Camera-type eye (tissue), 1 donor: ENCODE measurements at places on chromosomes 2 and 18. TPM values are rescaled to one million over a fixed set of nuclear protein-coding genes. Genes with fewer than 3 reads are reported as not detected.

The TDRD15 gene
- total RNA-seq = not detected

The PCBP1 gene
- total RNA-seq = 101 TPM

The ANO7 gene
- 1.4 TPM for total RNA-seq

The SERPINB8 gene
- 3.8 TPM for total RNA-seq

The TLX2 gene
- 0.93 TPM for total RNA-seq

The GALNT5 gene
- total RNA-seq = 8.3 TPM

The XIRP2 gene
- 7.5 TPM for total RNA-seq

The SAG gene
- total RNA-seq = 16.7 TPM

The HOXD13 gene
- total RNA-seq = not detected

The FECH gene
- 47.3 TPM for total RNA-seq
